Activated CD4-positive, alpha-beta T cell treated with anti-CD3 and anti-CD28 coated beads, Interleukin-2, amount 10 ng/mL, durations not matched to agents 24 days and 14 days (primary cell): ENCODE measurements at places on chromosomes 2 and 18. TPM values are rescaled to one million over a fixed set of nuclear protein-coding genes. Genes with fewer than 3 reads are reported as not detected.

VAMP5 gene
- 33.1 and 37.9 TPM in 2 replicates for total RNA-seq

CCDC150 gene
- 18.2 and 21.1 TPM in 2 replicates for total RNA-seq

DNA sequence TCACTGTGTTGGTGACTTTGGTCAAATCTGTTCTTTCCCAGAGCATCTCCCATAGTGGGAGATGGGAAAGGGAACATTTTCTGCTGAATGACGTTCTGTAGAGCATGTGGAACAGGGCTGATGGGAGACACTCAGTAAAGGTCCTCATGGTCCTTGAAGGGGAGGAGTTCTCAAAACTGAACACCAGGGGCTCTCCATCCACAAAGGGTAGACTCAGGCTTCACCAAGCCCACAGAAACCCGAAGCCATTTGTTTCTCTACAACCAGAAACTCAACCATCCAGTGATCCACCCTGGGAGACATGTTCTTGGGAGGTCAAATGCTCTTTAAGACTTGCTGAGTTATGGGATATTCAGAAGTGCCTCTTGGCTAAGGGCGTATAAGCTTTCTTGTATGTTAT, 131.8 kb downstream of the ACOXL start:
- peak; percentile 54 for DNase-seq

DNA sequence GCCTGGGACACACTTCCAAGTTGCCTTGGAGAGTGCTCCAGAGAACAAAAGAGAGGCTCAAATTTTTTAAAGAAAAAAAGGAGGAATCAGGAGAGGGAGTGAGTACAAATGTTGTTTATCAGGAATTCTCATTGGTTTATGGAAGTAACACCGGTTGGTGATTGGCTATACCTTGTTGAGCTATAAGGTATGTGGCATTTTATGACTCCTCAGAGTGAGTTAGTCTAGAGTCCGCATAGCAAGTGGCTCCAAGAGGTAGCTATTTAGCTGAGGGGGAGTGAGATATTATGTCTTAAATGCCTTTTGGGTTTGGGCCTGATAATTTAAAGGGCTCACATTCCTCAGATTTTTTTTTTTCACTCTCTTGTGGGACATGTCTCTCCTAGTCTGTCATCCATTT, 85.7 kb downstream of the ARHGEF4 start:
- no peak for DNase-seq

DNA sequence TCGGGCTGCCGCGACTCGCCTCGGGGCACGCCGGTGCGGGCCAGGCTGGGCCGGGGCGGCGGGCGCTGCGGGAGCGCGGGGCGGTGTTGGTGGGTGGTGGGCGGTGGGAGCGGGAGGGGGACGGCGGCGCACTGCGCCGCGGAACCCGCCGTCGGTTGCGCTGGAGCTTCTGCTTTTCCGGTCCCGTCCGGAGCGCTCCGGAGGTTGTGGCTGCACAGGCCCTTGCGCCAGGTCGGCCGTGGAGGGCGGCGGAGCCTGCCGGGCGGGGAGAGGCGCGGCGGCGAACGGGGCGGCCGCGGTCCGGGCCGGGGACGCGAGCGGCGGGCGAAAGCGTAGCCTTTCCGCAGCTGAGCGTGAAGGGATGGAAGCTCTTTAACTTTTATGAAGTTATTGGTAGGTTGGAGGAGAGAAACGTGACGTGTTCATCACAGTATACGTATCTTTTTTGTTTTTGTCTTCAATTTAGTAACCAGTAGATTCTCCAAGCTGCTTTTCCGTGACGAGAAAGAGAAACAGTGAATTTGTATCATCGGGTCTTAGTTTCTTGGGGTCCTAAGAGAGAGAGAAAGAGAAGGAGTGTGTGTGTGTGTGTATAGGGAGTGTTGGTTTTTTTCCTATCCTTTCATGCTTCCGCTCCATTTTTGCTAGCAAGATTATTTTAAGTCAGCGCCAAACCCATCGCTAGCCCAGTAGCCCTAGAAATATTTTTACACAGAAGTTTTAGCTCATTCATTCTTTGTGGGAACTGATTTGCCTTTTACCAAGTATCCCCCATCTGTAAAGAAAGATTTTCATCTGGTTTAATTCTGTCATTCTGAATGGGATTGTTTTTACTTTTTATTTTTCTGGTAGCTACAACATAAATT, 535 bp downstream of the ATG4B start:
- peak; percentile 83 for DNase-seq

DNA sequence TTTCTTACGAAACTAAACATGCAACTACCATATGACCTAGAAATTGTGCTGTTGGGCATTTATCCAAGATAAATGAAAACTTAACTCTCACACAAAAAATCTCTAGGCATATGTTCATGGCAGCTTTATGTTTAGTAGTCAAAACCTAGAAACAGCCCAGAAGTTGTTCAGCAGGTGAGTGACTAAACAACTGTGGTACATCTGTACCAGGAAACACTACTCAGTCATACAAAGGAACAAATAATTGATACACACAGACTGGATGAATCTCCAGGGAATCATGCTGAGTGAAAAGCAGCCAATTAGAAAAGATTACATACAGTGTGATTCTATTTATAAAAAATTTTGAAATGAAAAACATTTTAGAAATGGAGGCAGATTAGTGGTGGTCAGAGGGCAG, 29.3 kb downstream of the DYNC2LI1 start:
- DNase-seq, result peak; percentile 14

DNA sequence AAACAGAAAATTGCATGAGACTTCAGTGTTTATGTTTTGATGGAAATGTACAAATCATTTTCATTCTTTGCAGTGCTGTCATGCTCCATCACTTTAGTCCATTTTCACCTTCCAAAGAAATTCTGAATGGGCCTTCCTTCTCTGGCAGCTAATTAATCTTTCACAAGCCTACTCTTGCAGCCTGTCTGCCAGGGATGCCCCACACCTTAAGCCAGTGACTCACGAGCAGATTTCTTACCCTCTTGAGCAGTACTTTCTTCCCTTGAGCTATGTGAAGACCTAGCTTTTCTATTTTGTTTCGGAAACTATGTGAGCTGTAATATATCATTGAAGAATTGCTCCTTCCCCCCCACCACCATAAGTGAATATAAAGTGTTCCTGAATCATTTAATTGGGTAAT, 404.3 kb upstream of the VWC2L start:
- no peak for DNase-seq

DNA sequence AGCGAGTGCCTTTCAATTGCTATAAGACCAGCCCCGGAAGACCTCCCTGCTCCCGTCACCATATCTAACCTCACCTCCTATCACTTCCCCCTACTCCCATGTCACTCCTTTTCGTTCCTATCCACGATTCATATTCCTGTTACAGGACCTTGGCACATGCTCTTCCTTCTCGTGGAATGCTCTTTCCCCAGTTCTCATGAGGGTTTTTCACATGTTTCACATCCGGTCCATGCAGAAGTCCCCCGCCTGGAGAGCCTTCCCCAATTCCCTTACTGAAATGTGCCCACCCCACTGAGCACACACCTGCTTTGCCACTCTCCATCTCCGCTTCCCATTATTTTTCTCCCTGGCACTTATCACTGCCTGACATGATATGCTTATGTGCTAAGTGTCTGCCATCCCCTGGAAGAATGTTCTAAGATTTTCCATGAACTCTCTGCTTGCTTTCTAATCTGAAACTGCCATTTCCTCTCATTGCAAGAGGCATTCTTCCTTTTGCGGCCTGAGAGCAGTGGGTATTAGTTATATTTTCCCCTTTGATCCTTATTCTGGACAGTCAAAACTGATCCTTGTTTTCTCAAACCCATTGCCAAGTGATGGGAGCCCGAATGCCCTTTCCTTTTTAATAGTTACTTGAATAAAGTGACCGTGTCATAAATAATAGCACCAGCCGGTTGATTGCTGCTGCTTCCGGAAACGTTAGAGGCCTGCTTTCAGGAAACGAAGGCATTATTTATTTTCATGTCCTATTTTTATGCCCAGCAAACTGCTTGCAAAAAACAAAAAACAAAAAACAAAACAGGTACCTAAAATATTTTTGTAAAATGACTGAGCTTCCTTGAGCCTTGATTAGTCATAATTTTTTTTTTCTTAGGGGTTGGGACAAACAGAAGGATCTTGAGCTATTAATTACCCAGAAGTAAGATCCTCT, 127.9 kb downstream of the ZNF532 start:
- DNase-seq, result no peak

DNA sequence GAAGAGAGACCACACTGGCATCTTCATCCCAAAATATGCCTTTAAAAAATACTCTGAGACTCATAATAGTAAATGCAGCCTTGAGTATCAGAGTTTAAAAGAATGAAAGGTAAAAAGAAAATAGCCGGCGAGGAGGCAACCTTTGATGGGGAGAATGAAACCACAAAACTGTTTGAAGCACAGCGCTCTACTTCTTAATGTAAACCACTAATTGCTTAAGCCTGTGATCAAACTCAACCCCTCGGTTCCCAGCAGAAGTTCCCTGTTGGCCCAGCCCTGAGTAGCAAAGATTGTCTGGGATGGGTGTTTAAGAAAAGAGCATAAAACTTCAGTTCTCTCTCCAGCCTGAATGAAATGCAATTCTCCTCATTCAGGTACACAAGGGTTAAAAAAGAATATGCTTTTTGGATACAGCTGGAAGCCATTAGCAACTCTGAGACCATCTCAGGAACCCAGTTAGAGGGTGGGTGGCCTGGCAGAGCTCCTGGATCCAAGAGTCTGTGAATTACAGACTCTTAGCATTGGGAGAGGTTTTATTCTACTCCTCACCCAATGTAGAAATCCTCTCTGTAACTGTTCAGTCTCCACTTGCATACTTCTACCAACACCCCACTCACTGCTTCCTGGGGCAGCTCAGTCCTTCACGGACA, 44.8 kb downstream of the VIT start:
- no peak for DNase-seq

DNA sequence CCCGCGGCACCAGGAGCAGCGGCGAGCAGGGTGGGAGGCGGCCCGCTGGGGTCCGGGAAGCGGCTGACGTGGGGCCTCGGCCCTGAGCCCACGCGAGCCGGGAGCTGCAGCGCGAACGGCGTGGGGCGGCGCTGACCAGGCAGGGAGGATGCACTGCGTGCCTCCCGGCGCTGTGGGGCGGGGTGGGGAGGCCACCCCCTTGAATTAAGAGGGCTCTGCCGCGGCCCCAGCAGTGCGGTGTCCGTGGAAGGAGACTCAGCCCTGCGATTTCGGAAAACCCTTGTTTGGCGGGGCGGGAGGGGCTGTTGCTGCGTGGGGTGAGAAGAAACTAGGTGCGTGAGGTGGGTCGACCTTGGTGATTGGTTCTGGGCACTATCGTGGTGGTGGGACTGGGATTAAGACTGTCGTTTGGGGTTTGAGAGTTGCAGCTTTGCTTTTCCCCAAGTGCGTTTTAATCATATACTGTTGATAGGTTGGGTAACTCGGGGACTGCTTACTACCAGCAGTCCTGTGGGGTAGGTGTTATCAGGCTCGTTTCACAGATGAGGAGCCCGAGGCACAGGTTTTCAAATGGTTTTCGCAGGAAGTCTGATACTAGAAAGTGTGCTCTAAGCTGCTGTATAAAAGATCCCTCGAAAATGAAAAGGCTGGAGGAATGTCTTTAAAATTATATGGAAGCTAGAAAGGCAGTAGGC, 722 bp downstream of the ACSL3 start:
- peak; percentile 85 for DNase-seq

DNA sequence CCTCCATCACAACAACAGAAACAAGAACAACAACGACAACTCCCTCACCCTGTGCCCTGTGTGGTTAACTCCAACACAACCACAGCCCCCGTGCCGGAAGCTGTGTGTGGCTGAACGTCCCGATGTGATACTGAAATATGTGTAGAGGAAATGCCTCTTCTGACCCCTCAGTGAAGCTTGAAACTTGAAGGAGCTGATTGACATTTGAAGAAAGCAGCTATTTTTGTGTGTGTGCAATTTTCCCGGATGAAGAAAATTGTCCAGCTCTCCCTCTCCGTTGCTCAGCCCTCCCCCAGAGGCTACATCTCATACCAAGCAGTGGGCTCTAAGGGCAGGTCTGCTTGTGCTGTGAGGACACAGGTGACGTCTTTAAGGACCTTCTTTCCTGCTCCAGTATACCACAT, 173.8 kb downstream of the ICOS start:
- DNase-seq, result peak; percentile 93

DNA sequence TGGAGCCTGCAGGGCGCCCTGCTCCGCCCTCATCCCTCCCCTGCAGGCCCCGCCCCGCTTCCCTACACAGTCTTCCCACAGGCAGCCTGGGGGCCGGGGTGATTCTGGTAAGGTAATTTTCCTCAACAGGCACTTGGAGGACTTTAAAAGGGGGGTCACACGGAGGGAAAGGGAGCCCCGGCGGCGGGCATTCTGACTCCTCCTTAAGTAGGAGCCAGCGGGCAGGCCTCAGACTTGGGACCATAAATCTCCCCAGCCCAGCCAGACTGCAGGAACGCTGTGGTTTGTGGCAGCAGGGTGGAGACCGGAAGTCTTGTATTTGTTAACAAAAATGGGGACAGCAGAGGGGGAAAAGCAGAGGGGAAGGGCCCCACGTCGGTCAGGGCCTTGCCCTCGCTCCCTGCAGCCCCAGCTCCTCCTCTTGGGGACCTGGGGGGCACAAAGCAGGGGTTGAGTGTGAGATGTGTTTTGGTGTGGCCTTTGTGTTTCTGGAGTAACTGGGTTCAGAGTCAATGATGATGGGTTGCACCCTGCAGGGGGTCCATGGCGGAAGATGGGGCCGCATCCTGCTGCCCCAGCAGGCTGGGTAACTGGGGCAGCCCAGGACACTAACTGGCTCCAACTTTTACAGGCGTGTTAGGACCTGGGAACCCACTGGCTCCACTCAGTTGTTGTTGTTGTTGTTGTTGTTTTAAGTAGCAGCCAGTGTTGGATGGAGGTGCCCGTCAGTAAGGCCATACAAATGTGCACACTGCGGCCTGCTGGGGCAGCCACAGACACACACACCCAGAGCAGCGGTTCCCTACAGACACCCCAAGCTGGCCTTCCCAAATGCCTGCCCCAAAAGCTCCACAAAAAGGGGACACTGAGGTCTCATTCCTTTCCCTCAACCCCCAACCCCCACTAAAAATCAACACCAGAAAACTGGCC, 27.7 kb downstream of the SMAD7 start:
- DNase-seq, result peak; percentile 79

DNA sequence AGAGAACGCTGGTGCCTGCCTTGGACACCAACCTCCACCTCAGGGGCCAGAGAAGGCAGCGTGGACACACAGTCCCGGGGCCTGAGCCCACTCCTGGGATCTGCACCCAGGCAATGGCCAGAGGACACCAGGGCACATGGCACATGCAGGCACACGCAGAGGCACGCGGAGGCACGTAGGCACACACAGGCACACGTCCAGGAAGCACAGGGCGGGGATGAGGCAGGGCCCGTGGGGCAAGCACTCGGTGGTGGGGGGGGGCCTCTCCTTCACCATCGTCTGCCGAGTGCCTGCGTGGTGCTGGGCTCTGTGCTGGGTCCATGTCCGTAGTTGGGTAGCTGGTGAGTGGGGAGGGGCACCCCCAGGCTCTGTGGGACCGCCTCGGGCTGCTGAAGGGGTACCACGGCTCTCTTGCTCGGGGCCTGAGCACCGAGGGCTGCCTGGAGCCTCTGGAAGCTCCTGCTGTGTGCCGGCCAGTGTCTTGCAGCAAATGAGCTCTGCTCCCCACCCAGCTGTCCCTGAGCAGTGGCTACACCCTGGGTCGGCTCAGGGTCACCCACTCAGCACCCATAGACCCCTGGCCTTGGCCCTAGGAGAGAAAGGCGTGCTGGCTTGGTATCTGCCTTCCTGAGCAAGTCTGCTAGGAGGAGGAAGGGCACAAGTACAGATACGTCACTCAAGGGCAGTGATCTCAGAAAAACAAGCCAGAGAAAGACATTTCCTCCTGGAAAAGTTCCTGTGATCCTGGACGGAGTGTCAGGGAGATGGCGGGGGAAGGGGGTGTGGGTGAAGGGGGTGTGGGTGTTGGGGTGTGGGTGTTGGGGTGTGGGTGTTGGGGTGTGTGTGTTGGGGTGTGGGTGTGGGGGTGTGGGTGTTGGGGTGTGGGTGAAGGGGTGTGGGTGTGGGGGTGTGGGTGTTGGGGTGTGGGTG, 26.4 kb downstream of the RTP5 start:
- DNase-seq, result no peak
